Activated T-helper 9 cell treated with anti-CD3 and anti-CD28 coated beads, Interleukin-2, amount 50 U/mL, for 16 hours (primary cell): ENCODE measurements at places on chromosomes 1 and 21.

DNA sequence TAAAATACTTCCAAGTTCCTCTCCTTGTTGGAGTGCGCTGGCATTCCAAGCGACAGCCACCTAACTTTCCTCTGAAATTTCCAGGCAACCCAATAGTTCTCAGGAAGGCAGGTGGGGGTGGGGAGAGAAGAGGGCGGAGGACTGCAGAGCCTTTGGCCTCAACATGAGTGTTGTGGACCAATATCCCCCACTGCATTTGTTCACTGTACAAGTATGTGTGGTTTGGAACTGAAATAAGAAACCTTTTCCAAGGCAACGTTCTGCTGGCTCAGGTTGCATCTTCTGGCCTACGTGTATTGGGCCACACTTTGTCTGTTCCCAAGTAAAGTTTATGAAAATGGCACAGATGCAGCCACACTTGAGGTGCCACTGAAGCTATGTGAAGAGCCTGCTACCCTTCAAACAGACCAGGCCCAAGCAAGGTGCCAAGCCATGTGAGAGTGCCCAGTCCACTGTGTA is 153.4 kb downstream of the DHRS3 start:
- no peak for DNase-seq

- no peak for DNase-seq
Measured at GRCh38 chr1:202029171-202029665, 18.8 kb downstream of the ELF3 start.

- no peak for DNase-seq
Measured at GRCh38 chr1:218079347-218079746, 205.7 kb upstream of the RRP15 start.

GRCh38 chr21:34364921-34365320 is 1.1 kb downstream of the KCNE2 start:
- no peak for DNase-seq

GRCh38 chr1:154998201-154998780 is 4.3 kb upstream of the ZBTB7B start:
- no peak for DNase-seq

- DNase-seq: peak; percentile 25
Measured at GRCh38 chr21:43864313-43864961, 586 bp upstream of the AGPAT3 start.

GRCh38 chr1:11753555-11754208 is 8.3 kb upstream of the C1orf167 start:
- no peak for DNase-seq

DNA sequence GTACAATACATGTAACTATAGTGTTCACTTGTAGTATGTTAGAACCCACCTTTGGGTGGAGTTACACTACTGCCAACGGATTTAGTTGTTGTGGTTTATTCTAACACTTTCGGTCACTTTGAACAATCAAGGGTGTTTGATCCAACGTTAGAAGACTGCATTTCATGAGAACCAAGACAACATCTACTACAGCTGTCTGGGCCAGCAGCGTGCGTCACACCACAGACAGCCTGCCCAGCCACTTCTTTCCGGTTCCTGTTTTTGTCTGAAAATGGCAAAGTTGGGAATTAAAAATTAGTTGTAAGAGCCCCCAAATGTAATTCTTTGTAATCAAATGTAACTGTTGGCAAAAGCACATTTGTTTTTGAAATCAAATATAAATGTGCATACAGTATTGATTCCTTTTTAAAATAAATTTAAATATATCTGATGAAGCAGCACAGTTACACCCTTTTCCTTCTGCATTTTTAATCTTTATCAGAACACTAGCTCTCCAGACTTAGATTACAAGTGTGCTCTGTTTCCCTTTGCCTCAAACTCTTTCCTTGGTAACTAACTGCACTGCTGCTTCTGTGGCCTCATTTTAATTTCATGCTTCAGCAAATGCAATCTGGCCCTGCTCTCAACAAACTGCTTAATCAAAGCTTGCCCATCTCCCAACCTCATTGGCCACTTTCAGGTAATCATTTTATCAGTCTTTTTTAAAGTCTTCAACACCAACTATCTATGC is 86.6 kb upstream of the DPH5 start:
- DNase-seq: peak; percentile 24

DNA sequence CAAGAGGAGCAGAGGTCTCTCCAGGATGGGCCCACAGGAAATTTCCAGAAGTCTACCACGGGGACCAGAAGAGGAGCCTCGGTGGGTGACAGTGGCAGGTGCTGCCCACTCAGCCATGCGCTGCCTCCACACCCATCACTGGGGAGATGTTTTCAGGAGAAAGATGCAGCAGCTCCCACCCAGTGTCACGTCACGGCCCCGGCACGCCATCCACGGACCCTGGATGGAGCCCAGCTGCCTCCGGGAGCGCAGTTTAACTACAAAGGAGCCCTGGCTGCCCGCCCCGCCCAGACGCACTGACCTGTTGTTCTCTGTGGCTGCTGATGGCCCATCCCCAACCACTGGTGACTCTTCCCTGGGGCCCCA is 6.8 kb downstream of the TSPEAR start:
- no peak for DNase-seq
